ENCODE measurements at places on chromosomes 11 and 22.

GRCh38 chr11:15779518-15779917 lies 576.8 kb downstream of the SOX6 start:
- peak; percentile 65 for DNase-seq

- DNase-seq, result no peak
These were observed 168.7 kb downstream of the WT1 start for GRCh38 chr11:32266601-32267000.

DNA sequence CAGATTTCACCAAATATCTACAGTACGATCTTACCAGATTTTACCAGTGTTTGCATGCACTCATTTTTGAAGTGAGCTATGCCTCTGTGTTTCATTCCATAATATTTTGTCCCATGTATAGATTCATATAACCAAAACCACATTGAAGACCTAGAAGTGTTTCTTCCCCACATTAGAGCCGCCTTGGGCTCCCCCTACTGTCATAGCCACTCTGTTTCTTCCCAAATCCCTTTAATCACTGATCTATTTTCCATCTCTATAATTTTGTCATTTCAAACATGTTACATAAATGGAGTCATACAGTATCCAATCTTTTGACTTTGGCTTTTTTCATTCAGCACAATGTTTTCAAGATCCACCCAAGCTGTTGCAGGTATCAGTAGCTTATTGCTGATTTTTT lies 12.7 kb downstream of the MRGPRX3 start:
- no peak for DNase-seq

- DNase-seq, result no peak
These were observed 4.7 kb downstream of the STX3 start for GRCh38 chr11:59759900-59760299.

DNA sequence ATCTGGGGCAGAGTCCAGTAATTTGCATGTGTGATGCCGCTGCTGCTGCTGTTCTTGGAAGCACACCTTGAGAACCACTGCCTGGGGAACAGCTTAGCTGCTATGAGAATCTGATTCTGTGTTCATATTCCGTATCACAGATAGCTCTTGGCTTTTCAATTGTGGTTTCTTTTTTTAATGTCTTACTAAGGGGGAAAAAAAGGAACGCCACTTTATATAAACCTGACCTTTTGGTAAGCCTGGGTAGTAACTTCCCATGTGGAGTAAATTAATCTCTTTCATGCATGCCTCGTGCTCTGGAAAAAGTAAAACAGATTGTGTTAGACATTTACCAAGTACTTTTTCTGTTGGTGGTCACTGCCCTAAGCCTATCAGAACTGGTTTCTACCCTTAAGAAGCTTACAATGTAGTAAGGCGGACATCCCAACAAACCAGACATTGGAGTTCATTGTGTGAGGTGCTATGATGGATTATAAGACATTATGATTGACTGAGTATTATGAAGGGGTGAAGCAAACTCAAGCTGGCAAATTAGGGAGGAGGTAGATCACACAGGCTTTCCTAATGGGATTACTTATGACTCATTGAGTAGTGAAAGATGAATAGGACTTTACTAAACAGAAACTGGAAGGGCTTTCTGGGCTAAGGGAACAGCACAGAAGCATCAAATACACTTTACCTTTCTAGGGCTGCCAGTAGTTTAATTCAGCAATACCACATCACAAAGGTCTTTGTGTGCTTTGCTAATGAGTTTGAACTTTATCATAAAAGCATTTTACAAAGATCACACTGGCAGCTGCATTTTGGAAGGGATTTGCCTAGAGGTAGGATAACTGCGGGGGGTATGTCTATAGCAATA lies 64.7 kb downstream of the MAML2 start:
- no peak for DNase-seq

DNA sequence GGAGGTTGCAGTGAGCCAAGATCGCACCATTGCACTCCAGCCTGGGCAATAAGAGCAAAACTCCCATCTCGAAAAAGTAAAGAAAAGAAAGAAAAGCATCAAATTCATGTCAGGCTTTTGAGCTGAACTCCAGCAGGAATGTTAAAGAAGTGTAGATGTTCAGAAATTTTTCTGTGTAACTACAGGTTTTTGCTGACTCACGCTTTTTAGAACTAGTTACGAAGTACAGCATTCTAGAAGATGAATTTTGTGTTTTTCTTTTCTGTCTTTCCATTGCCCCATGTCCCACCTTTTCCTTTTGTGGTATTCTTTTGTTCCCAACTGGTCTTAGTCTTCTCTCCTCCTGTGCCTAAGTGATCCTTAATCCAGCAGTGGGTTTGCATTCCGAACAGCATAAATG lies 56.0 kb upstream of the HORMAD2 start:
- no peak for DNase-seq

DNA sequence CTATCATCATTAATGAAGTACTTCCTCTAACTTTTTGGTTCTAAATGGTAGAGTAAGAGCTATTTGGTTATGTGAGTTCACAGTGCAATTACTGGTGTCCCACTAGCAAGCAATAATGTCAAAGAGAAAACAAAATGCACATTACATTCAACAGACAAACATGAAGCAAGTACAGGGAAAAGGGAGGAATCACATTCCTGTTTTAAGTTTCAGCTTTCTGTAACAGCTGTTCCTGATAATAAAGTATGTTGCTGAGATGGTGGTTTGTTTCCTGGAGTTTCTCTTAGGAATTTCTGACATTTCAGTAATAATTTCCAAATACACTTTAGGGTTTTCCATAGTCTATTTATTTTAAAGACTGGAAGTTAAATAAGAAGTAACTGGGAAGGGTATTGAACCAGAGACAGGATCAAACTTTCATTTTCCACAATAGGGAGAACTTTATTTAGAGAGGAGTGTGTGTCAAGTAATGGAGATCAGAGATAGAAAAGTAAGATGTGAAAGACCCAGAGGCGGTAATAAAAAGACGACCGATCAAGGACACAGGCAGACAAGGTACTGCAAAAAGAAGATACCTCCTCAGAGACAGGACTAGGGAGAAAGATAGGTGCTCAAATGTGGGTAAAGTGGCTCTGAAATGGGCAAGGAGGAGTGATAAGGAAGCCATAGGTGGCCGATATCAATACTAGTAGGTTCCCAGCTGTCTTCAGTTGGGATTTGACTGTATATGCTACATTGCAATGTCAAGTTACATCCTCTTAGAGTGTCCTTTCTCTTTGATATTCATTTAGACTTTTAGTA lies 20.8 kb upstream of the CLNS1A start:
- DNase-seq, result peak; percentile 53

DNA sequence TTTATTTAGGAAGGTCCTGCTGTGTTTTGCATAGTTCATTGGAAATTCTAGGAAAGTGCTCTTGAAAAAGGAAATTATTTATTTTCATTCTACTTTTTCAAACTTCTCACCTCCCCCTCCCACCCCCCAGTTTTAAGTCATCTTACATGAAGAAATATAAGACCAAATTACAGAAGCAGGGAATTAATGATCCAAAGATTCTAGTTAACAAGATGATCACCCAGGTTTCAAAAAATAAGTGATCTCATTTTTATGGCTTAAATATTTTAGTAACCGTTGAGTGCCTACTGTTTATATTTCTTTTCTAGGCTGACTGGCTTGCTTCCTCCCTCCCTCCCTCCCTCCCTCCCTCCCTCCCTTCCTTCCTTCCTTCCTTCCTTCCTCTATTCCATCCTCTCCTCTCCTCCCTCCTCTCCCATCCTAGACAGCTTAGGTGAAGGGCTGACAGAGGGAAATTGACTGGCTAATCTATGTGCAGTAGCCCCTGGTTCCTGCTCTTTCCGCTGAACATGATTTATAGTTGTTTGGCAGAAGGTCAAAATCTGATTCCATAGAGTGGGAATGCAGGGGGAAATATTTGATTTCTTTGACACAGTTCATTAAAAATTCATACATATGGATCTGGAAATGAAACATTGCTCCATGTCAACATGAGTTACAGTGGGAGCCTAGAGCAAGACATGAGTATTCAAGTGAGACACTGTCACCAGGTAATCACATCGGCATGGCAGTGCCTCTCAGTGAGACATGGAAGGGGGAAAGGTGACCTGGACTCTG lies 123.4 kb downstream of the COMMD9 start:
- peak; percentile 75 for DNase-seq

DNA sequence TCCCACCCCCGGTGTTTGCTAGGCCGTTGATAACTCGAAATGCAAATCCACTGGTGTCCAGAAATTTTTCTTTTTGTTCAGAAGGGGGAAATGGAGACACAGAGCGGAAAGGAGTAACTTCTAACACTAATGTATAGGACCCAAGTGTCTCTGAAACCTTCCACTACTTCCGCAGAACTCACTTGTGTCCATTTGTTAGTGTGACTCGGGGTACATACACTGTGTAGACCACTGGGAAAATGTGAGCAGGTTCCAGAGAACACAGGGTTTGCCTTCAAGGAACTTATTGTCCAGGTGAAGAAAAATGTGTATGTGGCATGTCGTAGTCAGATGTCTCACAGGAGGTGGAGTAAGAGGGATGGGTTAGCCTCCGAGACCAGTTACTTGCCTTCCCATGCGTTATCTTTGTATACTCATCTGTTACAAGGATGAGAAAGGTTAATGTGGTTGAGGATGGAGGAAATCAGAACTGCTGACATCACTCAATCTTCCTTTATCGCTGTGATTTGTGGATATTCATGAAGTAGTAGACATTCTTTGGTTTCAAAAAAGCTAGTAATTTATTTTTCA lies 857 bp downstream of the ARCN1 start:
- peak; percentile 58 for DNase-seq

GRCh38 chr11:74470526-74470925 lies 3.2 kb upstream of the KCNE3 start:
- DNase-seq, result no peak
